PC-3 (cell line): ENCODE measurements at places on chromosomes 5 and 9. TPM values are rescaled to one million over a fixed set of nuclear protein-coding genes. Genes with fewer than 3 reads are reported as not detected.

TYRP1 gene
- 0.22 TPM in 1 of 2 replicates, not detected in the other for total RNA-seq

RALGDS gene
- 30.5 and 32.2 TPM in 2 replicates for total RNA-seq

CCDC192 gene
- total RNA-seq, result not detected in 2 replicates

TPPP gene
- 1.7 and 1.9 TPM in 2 replicates for total RNA-seq

PCSK1 gene
- not detected in 2 replicates for total RNA-seq

DNA sequence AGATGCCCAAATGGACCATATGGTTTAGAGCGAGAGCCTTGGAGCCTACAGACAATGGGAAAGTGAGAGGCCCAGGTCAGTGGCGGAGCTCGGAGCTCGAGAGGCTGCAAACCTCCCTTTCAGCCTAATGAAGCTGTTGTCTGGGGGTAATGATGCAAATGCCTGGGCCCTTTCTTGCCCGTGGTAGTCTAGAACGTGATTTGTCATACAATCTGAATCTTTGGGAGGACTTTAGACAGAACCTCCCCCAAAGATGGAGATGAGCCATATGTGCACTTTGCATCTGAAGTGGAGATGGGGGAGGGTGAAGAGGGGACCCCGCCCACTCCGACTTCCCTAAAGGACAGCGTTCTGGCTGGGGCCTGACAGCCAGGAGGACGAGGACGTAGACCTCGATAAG is 10.3 kb upstream of the NEUROG1 start:
- DNase-seq, result no peak

- DNase-seq, result no peak
Measured at GRCh38 chr5:79792463-79792862, 102.8 kb downstream of the CMYA5 start.

- no peak for DNase-seq
Measured at GRCh38 chr9:111648066-111648465, 13.3 kb upstream of the GNG10 start.

- no peak for DNase-seq
Measured at GRCh38 chr5:66151030-66151429, 6.9 kb downstream of the SREK1 start.

DNA sequence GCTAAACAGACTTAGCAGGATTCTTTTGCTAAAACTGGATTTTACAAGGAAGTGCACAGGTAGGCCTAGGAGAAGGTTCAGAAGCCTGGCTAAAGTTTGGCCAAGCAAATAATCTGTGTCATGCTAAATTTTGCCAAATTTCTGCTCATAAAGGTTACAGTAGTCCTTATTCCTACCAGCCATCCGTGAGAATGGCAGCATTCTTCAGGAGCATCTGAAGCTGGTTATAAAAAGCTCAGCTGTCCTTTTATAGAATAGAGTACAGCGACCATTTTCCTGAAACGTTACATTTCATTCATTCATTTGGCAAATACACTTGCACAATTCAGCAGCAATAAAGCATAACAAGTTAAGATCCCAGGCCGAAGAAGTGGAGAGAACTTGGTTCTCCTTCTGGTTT is 6.9 kb downstream of the GSN start:
- DNase-seq, result no peak

DNA sequence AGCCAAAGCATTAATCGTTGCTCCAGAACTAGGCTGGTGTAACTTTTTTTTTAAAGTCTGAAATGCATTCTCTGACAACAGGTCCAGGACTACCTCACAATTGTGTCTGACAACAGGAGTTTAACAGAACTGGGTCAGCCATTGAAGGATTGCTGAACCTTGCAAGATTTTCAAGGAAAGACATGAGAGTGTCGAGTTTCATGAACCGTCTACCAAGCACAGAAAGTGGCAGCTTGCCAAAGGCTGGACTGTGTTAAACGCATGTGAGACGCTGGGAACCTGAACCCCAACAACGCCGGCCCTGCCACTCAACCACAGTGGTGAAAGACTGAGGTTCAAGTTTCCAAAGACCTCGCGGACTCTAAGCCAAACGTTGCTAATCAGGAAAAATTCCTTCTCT is 79.1 kb downstream of the LHFPL2 start:
- no peak for DNase-seq

- DNase-seq, result no peak
Measured at GRCh38 chr9:121388140-121388905, 18.3 kb upstream of the STOM start.

- DNase-seq, result no peak
Measured at GRCh38 chr9:95150903-95151302, 166.6 kb downstream of the FANCC start.

DNA sequence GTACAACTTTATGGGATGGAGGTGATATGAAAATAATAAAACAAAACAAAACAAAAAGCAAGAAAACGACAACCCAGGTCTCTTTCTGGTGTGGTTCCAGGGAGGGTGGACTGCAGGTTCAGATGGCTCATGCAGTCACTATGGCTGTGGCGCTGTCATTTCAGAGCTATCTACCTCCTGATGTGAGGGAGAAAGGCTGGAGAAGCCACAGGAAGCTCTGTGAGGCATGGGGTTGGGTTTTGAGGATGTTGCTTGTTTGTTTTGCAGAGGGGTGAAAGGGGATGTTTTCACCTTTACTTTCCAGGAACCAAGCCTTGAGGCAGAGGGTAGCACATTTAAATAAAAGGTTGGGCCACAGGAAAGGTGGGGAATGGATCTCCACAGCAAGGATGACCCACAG is 18.7 kb downstream of the NIPAL4 start:
- peak; percentile 51 for DNase-seq

DNA sequence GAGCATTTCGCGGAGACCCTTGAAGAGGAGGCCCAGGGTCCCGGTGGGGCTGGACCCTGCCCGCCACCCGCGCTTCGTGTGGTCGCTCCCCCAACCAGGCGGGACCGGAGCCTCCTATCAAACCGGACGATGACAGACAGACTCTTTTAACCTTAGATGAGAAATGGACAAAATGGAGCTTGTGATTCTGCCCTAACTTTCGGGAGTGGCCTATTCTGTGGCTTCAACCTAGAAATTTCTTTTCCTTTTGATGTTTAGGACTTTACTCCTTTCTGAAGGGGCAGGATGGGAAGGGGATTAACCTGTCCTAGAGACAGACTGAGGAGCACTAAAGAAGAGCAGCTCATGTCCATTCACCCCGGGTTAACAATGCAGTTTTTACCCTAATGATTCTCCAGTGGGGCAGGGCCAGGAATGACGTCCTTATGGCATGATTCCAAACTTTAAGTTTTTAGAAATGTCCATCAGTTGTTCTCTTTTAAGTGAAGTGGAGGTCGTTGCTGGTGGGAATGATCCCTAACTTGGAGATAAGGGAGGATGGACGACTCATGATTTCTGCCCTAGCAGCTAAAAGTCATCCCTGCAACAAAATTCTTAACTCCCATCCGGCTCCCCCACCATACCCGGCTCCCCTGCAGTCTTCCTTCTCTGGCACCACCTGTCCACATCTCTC is 1.0 kb downstream of the NIPSNAP3A start:
- peak; percentile 19 for DNase-seq
